ENCODE measurements at places on chromosomes 12 and 14. TPM values are rescaled to one million over a fixed set of nuclear protein-coding genes. Genes with fewer than 3 reads are reported as not detected.

SLC5A8 gene
- not detected for total RNA-seq

FAM181A gene
- total RNA-seq: not detected

GYS2 gene
- total RNA-seq: not detected

GPR84 gene
- total RNA-seq: not detected

SIX4 gene
- total RNA-seq: 6.4 TPM

KLHL42 gene
- total RNA-seq: 31.2 TPM

ACOT4 gene
- total RNA-seq: 0.29 TPM

PPP4R3A gene
- 65.2 TPM for total RNA-seq

PIWIL1 gene
- not detected for total RNA-seq

ACACB gene
- 1.4 TPM for total RNA-seq

ADAM20 gene
- 0.47 TPM for total RNA-seq

SPIC gene
- not detected for total RNA-seq

DRAM1 gene
- total RNA-seq: 40.7 TPM

CACNA2D4 gene
- total RNA-seq: not detected

LAG3 gene
- not detected for total RNA-seq

ADCY6 gene
- total RNA-seq: 48.5 TPM

M6PR gene
- 114 TPM for total RNA-seq

NKX2-1 gene
- total RNA-seq: not detected

ASCL1 gene
- not detected for total RNA-seq

INHBC gene
- total RNA-seq: not detected

TAS2R31 gene
- 2.9 TPM for total RNA-seq

RHOJ gene
- total RNA-seq: 57.3 TPM

CD69 gene
- total RNA-seq: 32.5 TPM

EPYC gene
- not detected for total RNA-seq

KLRB1 gene
- total RNA-seq: not detected

CTSG gene
- total RNA-seq: not detected

ST8SIA1 gene
- total RNA-seq: 1.0 TPM

FITM1 gene
- not detected for total RNA-seq

GLIPR1L1 gene
- total RNA-seq: not detected

B4GALNT3 gene
- total RNA-seq: 0.44 TPM

ITGB7 gene
- not detected for total RNA-seq

BCAT1 gene
- total RNA-seq: 130 TPM

EEF1AKMT3 gene
- total RNA-seq: 4.7 TPM

PPFIA2 gene
- not detected for total RNA-seq
